ENCODE measurements at places on chromosomes 5 and 9. TPM values are rescaled to one million over a fixed set of nuclear protein-coding genes. Genes with fewer than 3 reads are reported as not detected.

DNA sequence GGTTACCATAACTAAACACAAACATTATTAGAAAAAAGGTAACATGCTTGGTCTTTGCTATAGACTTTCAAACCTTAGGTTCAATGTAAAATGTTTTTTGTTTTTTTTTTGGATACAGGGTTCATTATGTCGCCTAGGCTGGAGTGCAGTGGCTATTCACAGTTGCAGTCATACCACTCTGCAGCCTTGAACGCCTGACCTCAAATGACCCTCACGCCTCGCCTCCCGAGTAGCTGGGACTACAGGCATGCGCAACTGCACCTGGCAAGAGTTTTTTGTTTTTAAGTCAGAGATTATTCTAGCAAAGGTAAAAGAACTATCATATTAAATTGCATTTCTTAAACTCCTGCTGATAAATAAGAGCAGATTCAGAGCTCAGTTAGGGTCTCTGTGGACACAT, 55.1 kb upstream of the NR5A1 start:
- DNase-seq, result no peak
- H3K4me3 ChIP-seq, result no peak overlapping the region
- peaks cover 2% of the 10 kb centered on the region for H3K27me3 ChIP-seq
- no peak overlapping the region for H3K27ac ChIP-seq
- no peaks in the 10 kb centered on the region for H3K36me3 ChIP-seq

GRCh38 chr5:176642675-176643490, 4.4 kb upstream of the TSPAN17 start:
- no peak overlapping the region for H3K27ac ChIP-seq
- no peak for DNase-seq
- no peaks in the 10 kb centered on the region for H3K36me3 ChIP-seq
- H3K4me1 ChIP-seq, result peaks cover 5% of the 10 kb centered on the region

RAI14 gene
- 307 TPM for total RNA-seq

DNA sequence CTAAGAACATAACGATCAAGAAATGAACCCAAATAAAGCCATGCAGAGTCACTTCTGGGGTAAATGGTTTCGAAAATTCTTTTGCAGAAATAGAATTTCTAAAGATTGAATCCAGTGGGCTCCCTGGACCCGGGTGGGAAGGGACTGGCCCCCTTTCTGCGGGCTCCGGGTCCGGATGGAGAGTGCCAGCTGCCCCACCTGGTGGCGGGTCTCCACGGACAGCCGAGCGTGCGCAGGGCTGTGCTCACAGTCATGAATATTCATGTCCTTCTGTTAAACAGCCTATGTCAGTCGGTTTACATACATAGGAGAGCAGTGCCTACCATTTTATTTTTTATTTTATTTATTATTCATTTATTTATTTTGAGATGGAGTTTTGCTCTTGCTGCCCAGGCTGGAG, 4.7 kb upstream of the PPP1R26 start:
- no peaks in the 10 kb centered on the region for H3K27me3 ChIP-seq
- no peak overlapping the region for H3K27ac ChIP-seq
- no peak overlapping the region for H3K4me3 ChIP-seq
- no peak for DNase-seq

DNA sequence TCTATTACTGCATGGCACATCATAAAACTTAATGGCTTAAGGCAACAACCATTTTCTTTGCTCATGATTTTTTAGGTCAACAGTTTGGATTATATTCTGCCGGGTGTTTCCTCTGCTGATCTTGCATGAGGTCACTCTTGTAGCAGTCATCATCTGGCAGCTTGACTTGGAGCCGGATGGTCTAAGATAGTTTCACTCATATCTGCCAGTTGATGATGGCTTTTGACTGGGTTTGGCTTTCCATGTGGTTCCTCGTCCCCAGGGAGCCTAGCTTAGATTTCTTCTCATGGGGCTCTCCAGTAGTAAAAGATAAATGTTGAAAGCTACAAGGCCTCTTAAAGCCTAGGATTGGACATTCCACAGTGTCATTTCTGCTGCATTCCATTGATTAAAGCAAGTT, 27.4 kb downstream of the LNPEP start:
- H3K27me3 ChIP-seq, result no peaks in the 10 kb centered on the region
- peaks cover 11% of the 10 kb centered on the region for H3K4me1 ChIP-seq
- no peak overlapping the region for H3K27ac ChIP-seq
- H3K36me3 ChIP-seq, result no peaks in the 10 kb centered on the region
- no peak overlapping the region for H3K4me3 ChIP-seq

WWC1 gene
- 48.6 TPM for total RNA-seq

DNA sequence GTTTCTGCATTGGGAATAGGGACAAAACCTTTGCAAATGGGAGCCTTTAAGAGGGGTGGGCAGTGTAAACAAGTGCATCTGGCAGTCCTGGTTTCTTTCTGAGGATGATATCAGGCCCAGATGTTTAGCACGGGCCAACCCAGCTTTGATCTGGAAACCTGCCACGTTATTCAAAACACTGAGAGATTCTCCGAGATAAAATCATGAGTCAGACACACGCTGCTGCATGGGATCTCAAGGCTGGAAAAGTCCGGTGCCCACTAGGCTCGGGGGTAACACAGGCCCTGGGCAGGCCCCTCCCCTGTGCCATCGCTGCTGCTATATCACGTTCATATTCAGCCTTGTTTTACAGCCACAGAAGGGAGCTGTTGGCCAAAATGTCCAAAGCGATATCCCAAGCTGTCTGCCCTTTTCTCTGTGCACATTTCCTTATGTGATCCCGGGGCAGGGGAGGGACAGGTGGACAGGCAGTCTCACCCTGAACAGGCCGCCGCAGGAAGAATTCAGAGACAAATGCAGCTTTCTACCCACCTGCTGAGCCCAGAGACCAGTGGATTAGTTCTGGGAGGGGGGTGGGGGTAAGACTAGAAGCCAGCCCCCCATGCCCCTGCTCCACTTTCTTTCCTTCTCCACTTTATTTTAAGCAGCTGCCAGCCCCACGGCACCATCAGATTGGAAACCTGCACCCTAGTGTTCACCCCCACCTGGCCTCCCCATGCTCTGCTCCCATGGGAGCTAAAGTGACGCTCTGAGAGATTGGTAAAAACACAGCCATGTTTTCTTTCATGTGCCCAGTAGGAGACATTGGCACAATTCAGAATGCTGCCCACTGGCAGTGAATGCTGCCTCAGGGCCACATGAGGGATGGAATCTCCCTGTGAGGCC, 63.1 kb downstream of the TMOD1 start:
- no peaks in the 10 kb centered on the region for H3K36me3 ChIP-seq
- H3K27ac ChIP-seq, result no peak overlapping the region
- peaks cover 3% of the 10 kb centered on the region for H3K27me3 ChIP-seq
- H3K4me1 ChIP-seq, result peaks cover 3% of the 10 kb centered on the region

DNA sequence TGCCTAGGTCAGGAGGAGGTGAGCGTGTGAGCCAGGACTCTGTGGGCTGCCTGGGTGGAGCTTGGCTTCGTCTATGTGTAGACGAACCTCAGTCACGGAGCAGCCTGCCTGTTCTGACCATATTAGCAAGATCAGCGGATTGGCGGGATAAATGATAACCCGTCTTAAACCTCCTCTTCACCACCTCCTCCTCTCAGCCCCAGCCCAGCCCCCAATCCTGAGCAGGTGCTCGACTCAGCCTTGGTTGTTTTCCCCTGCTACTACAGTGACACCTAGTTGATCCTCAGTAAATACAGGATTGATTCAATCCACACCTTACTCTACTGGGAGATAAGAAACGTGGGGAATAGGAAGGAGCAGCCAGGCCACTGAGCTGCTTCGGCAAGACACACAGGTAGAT, 286.1 kb downstream of the IRX2 start:
- no peaks in the 10 kb centered on the region for H3K4me1 ChIP-seq
- no peaks in the 10 kb centered on the region for H3K27me3 ChIP-seq
- no peak for DNase-seq
- H3K36me3 ChIP-seq, result no peaks in the 10 kb centered on the region
- no peak overlapping the region for H3K4me3 ChIP-seq

DNA sequence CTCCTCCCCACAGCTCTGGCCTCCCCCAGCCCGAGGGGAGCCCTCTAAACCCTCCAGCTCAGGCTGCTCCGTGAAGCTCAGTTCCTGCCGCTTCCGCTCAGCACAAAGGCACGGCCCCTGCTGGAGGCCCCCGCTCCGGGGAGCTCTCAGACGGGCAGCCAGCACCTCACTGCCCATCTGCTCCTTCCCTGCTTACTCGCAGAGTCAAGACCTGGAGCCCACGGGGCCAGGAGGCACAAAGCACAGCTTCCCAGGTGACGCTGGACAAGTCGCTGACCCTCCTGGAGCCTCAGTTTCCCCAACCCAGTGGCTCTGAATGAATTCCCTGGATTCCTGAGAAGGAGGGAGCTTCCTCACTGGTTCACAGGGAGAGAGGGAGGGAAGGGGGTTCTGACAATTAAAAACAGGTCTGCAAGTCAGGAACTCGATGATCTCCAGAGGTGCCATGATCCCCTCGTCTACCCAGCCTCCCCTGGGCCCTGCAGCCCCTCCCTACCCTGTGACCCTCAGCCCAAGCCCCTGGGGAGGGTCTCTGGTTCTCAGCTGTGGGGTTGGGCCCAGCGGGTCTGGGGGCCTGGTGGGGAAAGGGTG, 36.2 kb downstream of the VAV2 start:
- H3K27me3 ChIP-seq, result no peaks in the 10 kb centered on the region
- DNase-seq, result peak; percentile 20
- no peak overlapping the region for H3K4me3 ChIP-seq

All from astrocyte (in vitro differentiated cells and primary cell).